NCI-H2107 (cell line): ENCODE measurements at places on chromosomes 7 and 10.
A peak's percentile ranks its signal among the peaks of the same experiment; 100 is the strongest.

- no peak for DNase-seq
These were observed 1.6 kb upstream of the ARHGAP12 start for GRCh38 chr10:31930023-31930751.

GRCh38 chr10:30671026-30671616 is 41.6 kb upstream of the LYZL2 start:
- peak; percentile 30 for DNase-seq

DNA sequence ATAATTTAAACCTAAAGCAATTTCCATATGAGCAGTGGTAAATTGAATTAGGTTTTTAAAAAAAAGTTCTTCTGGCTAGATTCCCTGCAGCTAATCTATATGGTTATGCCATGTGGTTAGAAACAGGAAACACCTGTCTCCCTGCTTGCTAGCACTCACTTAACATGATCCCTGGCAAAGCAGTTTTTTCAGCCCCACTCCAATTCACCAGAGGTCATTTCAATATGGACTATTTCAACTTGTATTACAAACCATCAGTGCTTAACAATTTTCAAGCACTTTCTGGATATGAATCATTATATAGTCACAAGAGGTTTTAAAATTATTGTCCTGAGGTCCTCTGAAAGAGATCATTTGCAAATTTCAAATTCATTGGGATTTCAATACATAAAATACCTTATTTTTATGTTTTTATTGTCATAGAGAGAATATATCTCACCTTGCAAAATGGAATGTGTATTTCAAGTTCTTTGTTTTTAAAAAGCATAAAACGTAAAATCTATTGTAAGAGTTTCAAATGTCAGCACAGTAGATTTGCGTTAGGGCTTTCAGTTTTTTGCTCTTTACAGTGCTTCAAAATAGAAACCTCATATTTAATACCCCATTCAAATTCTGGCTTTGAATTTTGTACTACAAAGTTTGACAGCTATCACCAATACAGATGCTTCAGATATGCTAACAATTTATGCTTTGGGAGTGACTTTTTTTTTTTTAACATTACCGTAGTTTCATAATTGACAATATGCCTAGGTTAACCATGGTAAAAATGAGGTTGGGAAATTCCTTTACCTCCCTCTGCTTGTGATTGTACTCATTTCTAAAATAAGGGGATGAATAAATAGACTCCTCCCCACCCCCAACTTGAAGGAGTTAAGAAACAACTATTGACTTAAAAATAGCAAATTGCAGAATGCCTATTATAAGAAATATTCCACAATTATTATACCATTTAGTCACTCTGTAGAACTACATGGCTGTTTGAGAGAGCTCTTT is 117.5 kb upstream of the HGF start:
- DNase-seq, result peak; percentile 48

- peak; percentile 91 for DNase-seq
These were observed 21.4 kb downstream of the GPR146 start for GRCh38 chr7:1065585-1066241.

DNA sequence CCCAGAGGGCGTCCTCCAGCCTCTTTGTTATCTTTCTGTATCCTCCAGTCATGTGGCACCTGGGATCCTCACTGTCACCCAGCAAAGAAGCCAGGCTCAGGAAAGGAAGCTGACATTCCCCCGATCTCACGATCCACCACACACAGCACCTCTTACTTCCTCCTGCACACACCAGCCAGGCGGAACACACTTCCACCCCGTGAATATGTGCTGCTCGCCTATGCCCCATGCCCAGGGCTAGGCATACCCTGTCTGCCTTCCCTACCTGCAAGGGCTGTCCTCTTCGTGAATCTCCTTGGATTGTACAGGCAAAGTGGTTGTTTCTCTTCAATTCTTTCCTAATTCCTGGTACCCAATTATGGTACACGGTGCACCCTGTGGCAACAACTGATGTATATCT is 191.0 kb downstream of the TNS3 start:
- DNase-seq, result no peak

- no peak for DNase-seq
These were observed 70.4 kb upstream of the DNAJB12 start for GRCh38 chr10:72425133-72425532.
